ENCODE measurements at places on chromosomes 5 and 9. TPM values are rescaled to one million over a fixed set of nuclear protein-coding genes. Genes with fewer than 3 reads are reported as not detected.

Gene DEPDC1B
- 1.5 TPM for total RNA-seq

Gene SLC46A2
- not detected for total RNA-seq

Gene ANKRD55
- total RNA-seq = under 0.01 TPM

Gene IFNA21
- not detected for total RNA-seq

Gene SOX30
- not detected for total RNA-seq

Gene PLPPR1
- not detected for total RNA-seq

Gene GPR151
- total RNA-seq = not detected

Gene ADAMTS2
- total RNA-seq = 113 TPM

Gene RORB
- under 0.01 TPM for total RNA-seq

Gene RIMOC1
- total RNA-seq = 14.8 TPM

Gene ORM1
- not detected for total RNA-seq

Gene SLC34A3
- total RNA-seq = not detected

Gene FCHO2
- 8.0 TPM for total RNA-seq

Gene EQTN
- total RNA-seq = not detected

Gene TENT4A
- 9.5 TPM for total RNA-seq

Gene C9orf78
- 41.9 TPM for total RNA-seq

Gene GOLGA2
- total RNA-seq = 160 TPM

Gene FOXD4
- under 0.01 TPM for total RNA-seq

Gene RIC1
- 52.8 TPM for total RNA-seq

Gene NEK6
- 65.9 TPM for total RNA-seq

Gene OMD
- not detected for total RNA-seq

Gene PHF24
- 0.30 TPM for total RNA-seq

Gene ADGRV1
- total RNA-seq = 0.89 TPM

Gene SGTB
- 14.3 TPM for total RNA-seq

Gene SLC34A1
- not detected for total RNA-seq

Gene SIL1
- 93.1 TPM for total RNA-seq

Gene FOXI1
- total RNA-seq = not detected

Gene SLC24A2
- total RNA-seq = not detected

Gene C7
- not detected for total RNA-seq

Gene FGF18
- 0.05 TPM for total RNA-seq

Gene FREM1
- 0.09 TPM for total RNA-seq

Gene SLC25A48
- total RNA-seq = not detected

Gene CATSPER3
- not detected for total RNA-seq

Gene MYOZ3
- 0.30 TPM for total RNA-seq

Gene PURA
- total RNA-seq = 30.6 TPM

Gene CDH12
- total RNA-seq = not detected

Gene EPB41L4A
- total RNA-seq = 3.2 TPM

Gene SNCAIP
- 13.1 TPM for total RNA-seq

Gene DDX46
- total RNA-seq = 31.2 TPM

Gene C9
- 0.46 TPM for total RNA-seq

Gene IQGAP2
- 51.4 TPM for total RNA-seq

Gene HSPB3
- total RNA-seq = not detected

Gene GTF3C4
- total RNA-seq = 11.0 TPM

Gene EIF4E1B
- total RNA-seq = not detected

Gene RECK
- total RNA-seq = 54.0 TPM

Gene SPINK13
- total RNA-seq = not detected

Gene PDE6A
- total RNA-seq = not detected

Gene CSF2
- 1.2 TPM for total RNA-seq

Gene PSAT1
- 90.3 TPM for total RNA-seq

Gene CDX1
- total RNA-seq = not detected

Gene CDH10
- total RNA-seq = 2.4 TPM

Gene PTPRD
- total RNA-seq = 34.7 TPM

All from smooth muscle cell of the umbilical artery (primary cell).